ENCODE measurements at places on chromosomes 1 and 21. TPM values are rescaled to one million over a fixed set of nuclear protein-coding genes. Genes with fewer than 3 reads are reported as not detected.
A peak's percentile ranks its signal among the peaks of the same experiment; 100 is the strongest.

DDR2 gene
- 66.1 TPM for polyA plus RNA-seq

PIGV gene
- polyA plus RNA-seq: 6.9 TPM

MYBPHL gene
- polyA plus RNA-seq: 0.07 TPM

- DNase-seq: no peak
Observed at GRCh38 chr1:156118177-156118868, 3.8 kb downstream of the LMNA start.

GRCh38 chr1:145992958-145993617, 3.3 kb downstream of the TXNIP start:
- no peak for DNase-seq

- no peak for DNase-seq
Observed at GRCh38 chr1:26285366-26286063, 5.6 kb downstream of the SH3BGRL3 start.

- DNase-seq: no peak
Observed at GRCh38 chr1:92585831-92586230, 99.1 kb upstream of the GFI1 start.

THEMIS2 gene
- polyA plus RNA-seq: 4.9 TPM

LAD1 gene
- 0.07 TPM for polyA plus RNA-seq

- peak; percentile 85 for DNase-seq
Observed at GRCh38 chr21:41768437-41769042, 1.7 kb upstream of the RIPK4 start.

GRCh38 chr1:87926921-87927320, 598.2 kb downstream of the LMO4 start:
- no peak for DNase-seq

GSTM1 gene
- polyA plus RNA-seq: not detected

TNNI3K gene
- 1.3 TPM for polyA plus RNA-seq

- peak; percentile 36 for DNase-seq
Observed at GRCh38 chr1:205449750-205450443, 5.9 kb downstream of the BLACAT1 start.

DNA sequence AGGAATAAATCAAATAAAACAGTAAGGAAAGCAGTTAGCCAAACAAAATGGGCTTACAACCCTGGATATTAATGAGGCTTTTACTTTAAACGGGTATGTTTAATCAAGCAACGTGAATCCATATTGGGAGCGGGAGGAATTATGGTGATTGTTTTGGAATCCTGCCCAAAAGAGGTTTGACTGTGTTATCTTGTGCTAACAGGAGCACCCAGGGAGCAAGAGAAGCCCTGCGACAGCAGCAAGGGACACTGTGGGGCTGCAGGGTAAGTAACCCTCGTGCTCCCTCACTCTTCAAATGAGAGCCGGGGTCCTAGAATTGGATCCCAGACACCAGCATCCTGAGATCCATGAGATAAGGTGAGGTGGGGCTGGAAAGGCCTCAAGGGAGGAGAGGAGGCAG, 72.6 kb upstream of the PGBD5 start:
- DNase-seq: no peak
